CD4-positive, alpha-beta memory T cell (primary cell): ENCODE measurements at places on chromosomes 3 and 15.
A peak's percentile ranks its signal among the peaks of the same experiment; 100 is the strongest.

GRCh38 chr3:196502775-196503195 is 783 bp downstream of the RNF168 start:
- DNase-seq, result peak; percentile 77

DNA sequence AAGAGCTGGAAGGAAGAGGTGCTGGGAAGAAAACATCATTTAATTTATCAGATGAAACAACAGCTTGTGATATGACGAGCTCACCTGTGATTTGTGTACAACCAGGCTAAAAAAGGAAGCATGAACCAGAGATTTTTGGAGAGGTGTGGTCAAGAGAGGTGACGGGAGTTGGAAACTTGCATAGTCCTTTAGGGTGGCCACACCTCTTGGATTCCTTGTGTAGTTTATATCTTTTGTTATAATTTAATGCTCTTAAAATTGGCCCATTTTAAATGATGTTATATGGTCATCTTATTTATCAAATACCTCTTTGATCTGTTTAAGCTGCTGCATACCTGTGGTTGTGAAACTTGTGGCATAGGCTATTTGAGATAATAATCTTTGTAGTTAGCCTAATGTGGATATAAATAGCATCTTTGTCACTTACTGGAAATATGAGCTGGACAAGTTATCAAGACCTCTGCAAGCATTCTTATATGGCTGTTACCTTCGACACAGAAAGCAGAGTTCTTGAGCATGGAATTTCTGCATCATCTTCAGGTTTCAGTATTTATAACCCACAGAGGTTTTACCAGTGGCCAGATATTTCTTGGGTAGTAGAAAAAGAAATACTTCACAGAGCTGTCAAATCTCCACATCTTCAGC is 49.1 kb downstream of the IL1RAP start:
- DNase-seq, result no peak

GRCh38 chr3:53353202-53353601 is 5.9 kb upstream of the DCP1A start:
- DNase-seq, result no peak

DNA sequence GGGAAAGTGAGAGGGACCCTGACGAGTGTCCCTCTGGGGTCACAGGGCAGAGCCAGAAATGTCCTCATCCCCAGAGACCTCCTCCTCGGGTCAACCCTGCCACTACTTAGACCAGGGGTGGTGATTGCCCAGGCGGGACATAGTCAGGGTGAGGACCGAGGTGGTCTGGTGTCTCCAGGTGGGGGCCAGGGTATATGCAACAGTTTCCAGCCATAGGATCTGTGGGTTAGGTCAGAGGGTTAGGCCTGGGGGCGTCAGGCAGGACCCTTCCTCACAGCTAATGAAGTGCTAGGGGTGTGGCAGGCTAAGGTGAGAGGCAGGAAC is 22.3 kb upstream of the FBLN2 start:
- no peak for DNase-seq

DNA sequence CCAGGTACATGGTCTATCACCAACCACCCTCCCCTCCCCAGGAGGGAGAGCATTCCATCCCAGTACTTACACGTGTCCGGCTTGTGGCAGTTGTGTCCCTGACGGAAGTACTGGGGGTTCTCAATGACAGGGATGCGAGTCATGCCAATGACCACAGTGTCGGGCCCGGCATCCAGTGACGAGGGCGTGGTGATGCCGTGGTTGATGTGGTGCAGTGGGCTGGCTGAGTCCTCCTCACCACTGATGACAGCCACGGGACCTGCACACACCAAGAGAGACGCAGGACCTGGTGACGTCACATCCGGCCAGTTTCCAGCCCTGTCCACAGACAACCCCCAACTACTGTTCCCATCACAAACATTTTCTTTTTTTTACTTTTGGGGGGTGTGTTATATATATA is 223.8 kb downstream of the NTRK3 start:
- DNase-seq, result no peak

DNA sequence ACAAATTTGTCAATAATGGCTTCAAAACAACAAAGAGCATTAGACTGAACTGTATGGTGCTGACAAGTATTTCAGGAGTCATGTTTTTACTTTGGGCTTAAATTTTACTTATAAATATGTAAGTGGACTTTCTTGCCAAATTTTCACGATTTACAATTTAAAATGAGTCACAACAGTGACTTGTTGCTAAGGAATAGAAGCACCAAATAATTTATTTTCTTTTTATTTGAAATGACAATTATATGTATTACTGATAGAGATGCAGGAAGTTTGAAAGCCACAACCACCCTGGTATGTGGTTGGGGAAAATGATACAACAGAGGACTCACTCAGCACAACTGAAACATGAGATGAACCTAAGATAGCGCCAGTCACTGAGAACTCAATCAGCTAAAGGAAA is 90.3 kb downstream of the FMN1 start:
- DNase-seq, result peak; percentile 70

DNA sequence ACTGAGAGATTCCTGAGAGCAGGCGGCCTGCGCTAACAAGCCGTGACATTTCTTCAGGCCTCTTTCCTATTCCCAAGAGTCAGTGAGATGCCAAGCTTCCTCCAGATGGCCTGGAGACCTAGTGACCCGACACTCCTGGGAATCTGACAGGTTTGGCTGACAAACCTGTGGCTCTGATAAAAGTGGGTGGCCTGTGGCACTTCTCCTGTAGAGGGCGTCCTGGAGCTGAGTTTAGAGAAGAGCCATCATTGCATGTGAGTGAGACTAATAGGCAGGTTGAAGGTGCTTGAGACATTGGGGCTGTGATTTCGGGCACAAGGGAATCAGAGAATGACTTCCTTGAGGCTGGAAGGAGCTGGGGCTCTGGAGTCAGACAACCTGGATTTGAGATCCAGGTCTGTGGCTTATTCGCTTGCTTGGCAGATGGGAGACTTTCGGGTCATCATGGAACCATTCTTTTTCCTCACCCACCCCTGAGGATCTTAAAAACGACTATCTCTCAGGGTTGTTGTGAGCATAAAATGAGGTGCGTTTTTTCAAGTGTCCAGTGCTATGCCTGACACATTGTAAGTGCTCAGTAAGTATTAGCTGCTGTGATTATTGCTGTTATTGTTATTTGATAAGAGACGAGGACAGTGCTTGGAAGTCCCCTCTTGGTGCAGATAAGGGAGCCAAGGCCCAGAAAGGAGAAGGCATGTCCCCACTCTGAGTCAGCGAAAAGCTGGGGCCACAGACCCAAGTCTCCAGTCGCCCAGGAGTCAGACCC is 77.2 kb downstream of the SCN10A start:
- no peak for DNase-seq
